ENCODE measurements at places on chromosomes 16 and 17. TPM values are rescaled to one million over a fixed set of nuclear protein-coding genes. Genes with fewer than 3 reads are reported as not detected.

GRCh38 chr16:2470603-2471015 is 488 bp upstream of the NTN3 start:
- H3K36me3 ChIP-seq, result no peaks in the 10 kb centered on the region
- peaks cover 10% of the 10 kb centered on the region for H3K4me1 ChIP-seq
- H3K4me3 ChIP-seq, result no peak overlapping the region
- peaks cover 6% of the 10 kb centered on the region for H3K27me3 ChIP-seq
- H3K27ac ChIP-seq, result no peak overlapping the region

GRCh38 chr17:50865060-50865867 is 890 bp downstream of the TOB1 start:
- H3K4me1 ChIP-seq, result peaks cover 2% of the 10 kb centered on the region
- H3K27me3 ChIP-seq, result no peaks in the 10 kb centered on the region
- H3K36me3 ChIP-seq, result no peaks in the 10 kb centered on the region
- DNase-seq, result peak; percentile 62
- H3K27ac ChIP-seq, result peak overlapping the region; percentile 98
- H3K4me3 ChIP-seq, result peak overlapping the region; percentile 99

DNA sequence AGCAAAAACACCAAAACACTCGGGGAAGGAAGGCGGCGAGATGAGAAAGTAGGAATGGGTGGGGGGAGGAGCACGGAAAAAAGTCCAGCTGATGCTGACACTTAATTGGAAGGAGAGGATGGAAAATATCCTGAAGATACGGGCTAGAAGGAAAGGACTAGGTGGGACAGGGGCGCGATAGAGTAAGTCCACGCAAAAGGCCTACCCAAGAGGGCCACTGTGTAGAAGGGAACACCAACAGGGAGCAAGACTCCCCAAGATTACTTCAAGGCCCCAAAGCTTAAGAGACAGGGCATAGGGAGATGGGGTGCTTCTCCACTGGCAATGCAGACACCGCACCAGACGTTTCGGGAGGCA is 736 bp downstream of the APPBP2 start:
- H3K4me3 ChIP-seq, result peak overlapping the region; percentile 81
- no peaks in the 10 kb centered on the region for H3K36me3 ChIP-seq
- H3K4me1 ChIP-seq, result peaks cover 9% of the 10 kb centered on the region
- peak overlapping the region; percentile 89 for H3K27ac ChIP-seq
- no peak for DNase-seq

DNA sequence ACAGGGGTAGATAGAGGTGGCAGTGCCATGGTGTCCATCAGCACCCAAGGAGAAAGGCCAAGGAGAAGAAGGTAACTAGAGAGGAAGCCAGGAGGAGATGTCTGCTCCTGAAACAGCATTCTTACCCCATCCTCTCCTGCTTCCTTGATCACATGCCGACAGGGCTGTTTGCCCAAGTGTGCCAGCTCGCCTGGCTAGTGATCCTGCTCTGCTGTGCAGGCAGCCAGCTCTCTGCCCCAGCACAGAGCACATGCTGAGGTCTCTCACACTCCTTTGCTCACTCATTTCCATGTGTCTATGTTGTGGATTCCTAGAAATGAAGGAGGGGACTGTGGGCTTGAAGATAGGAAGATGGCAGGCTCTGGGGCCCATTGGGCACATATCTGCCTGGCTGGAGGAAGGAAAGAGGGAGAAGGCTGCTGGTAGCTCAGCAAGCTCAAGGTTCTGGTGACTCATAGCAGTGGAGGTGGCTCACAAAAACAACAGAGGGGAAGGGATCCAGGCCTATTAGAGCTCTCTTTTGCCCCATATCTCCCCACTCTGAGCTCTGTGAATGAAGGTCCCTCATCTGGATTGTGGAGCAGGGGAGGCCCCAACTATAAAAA is 54.3 kb downstream of the NEUROD2 start:
- H3K36me3 ChIP-seq, result no peaks in the 10 kb centered on the region
- no peak for DNase-seq
- H3K4me1 ChIP-seq, result no peaks in the 10 kb centered on the region
- no peak overlapping the region for H3K27ac ChIP-seq

DNA sequence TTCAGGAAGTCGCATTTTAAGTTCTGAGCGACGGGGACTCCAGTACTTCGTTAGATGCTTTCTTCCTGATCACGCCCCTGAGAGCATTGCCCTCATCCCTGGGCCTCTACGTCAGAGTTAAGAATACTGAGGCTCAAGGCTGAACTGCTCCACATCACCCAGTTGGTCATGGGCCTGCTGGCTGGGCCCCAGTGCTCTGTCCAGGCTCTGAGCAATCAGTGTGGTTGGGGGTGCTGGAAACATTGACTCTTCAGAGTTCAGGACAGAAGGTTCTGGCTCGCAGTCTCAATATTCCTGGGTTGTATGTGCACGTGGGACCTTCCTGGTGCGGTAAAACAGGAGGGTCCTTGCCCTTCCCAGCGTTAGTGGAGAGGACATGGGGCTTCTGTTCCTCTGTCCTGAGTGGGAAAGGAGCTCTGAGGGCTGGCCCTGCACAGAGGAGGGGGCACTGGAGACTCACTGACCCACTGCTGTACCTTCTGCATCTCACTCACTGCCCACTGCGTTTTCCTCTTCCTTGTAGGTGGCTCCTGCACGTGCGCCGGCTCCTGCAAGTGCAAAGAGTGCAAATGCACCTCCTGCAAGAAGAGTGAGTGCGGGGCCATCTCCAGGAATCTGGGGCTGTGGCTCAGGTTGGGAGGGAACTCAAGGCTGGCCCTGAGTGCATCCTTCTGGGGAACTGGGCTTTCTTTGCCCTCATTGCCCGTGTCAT is 518 bp downstream of the MT1E start:
- no peaks in the 10 kb centered on the region for H3K27me3 ChIP-seq
- DNase-seq, result peak; percentile 82

- no peaks in the 10 kb centered on the region for H3K36me3 ChIP-seq
- no peaks in the 10 kb centered on the region for H3K27me3 ChIP-seq
- no peak overlapping the region for H3K27ac ChIP-seq
- H3K4me3 ChIP-seq, result no peak overlapping the region
- H3K4me1 ChIP-seq, result no peaks in the 10 kb centered on the region
- no peak for DNase-seq
These were observed 16.7 kb upstream of the SYT17 start for GRCh38 chr16:19151310-19151709.

DNA sequence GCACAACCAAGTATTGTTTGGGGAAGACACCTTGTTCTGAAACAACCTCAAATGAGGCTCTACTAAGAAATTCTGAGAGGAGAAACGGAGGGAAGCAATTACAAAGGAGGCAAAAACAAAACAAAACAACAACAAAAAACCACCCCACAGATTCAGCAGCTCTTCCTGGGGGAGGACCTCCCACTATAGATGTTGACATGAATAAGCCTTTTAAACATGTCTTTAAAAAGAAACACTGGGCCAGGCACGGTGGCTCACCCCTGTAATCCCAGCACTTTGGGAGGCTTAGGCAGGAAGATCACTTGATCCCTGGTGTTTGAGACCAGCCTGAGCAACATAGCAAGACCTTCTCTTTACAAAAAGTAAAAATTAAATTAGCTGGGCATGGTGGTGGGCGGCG is 22.6 kb upstream of the JPH3 start:
- no peaks in the 10 kb centered on the region for H3K27me3 ChIP-seq
- DNase-seq, result no peak
- H3K36me3 ChIP-seq, result no peaks in the 10 kb centered on the region
- no peak overlapping the region for H3K4me3 ChIP-seq
- H3K4me1 ChIP-seq, result peaks cover 19% of the 10 kb centered on the region
- no peak overlapping the region for H3K27ac ChIP-seq

Gene KRT28
- not detected for total RNA-seq
